ENCODE measurements at places on chromosomes 11 and 22.

DNA sequence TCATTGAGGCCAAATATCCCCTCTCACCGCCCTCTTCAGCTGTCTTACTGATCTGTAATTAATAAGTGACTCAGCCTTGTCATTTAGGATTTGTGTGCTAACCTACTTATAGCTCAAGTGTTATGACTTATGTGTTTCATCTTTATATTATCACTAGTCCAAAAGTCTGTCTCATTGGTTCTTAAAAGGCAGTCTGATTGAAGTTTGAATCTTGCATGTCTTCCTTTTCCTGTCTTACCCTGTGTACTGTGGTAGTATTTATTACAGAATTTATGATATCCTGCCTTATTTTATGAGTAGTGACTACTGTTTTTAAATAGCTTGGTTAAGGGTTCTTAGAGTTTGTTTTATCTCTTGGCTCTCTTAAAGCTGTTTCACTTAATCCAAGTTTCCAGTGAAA is 6.3 kb downstream of the DEPDC7 start:
- no peak for DNase-seq

DNA sequence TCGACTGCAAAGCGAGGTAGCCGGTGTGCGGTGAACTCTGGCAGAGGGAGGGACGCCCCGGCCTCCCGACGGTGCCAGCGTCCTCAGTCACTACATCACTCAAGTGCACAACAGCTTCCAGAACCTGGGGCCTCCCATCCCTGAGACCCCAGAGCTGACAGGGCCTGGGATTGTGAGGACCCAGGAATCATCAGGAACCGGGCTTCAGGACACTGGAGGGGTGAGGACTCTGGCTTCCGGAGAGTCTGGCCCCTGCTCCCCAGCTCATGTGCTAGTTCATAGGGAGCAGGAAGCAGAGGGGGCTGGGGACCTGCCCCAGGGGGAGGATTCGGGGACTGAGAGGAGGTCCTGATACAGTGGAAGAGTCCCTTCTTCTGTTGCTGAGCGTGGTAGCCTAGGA is 4.6 kb downstream of the ART5 start:
- no peak for DNase-seq

GRCh38 chr11:76747153-76747914 is 35.8 kb upstream of the TSKU start:
- no peak for DNase-seq

DNA sequence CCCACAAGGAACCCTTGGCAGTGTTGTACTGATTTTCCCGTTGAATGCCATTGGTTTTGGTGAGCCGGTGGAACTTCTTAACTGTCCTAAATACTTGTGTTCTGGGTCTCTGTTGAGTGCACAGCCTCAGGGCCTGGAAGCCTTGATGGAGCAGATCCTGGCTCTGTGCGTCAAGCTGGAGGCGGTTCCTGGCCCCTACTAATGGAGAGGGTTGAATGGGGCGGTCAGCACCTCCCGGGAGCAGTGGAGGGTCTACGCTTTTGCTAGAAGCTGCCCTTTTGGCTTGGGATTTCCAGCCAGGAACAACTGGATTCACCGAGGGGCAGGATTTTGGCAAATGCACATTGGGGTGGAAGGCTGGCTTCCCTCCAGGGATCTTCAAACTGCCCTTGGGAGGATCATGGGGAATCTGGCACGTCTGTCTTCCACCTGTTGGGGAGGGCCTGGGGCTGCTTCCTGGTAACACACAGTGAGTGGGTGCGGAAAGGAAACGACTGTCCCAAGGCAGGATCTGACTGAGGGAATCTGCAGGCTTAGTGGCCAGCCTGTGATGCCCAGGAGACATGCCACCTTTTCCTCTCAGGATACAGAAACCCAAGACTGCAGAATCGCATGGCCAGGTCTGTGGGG is 6.9 kb upstream of the OSBPL5 start:
- no peak for DNase-seq

DNA sequence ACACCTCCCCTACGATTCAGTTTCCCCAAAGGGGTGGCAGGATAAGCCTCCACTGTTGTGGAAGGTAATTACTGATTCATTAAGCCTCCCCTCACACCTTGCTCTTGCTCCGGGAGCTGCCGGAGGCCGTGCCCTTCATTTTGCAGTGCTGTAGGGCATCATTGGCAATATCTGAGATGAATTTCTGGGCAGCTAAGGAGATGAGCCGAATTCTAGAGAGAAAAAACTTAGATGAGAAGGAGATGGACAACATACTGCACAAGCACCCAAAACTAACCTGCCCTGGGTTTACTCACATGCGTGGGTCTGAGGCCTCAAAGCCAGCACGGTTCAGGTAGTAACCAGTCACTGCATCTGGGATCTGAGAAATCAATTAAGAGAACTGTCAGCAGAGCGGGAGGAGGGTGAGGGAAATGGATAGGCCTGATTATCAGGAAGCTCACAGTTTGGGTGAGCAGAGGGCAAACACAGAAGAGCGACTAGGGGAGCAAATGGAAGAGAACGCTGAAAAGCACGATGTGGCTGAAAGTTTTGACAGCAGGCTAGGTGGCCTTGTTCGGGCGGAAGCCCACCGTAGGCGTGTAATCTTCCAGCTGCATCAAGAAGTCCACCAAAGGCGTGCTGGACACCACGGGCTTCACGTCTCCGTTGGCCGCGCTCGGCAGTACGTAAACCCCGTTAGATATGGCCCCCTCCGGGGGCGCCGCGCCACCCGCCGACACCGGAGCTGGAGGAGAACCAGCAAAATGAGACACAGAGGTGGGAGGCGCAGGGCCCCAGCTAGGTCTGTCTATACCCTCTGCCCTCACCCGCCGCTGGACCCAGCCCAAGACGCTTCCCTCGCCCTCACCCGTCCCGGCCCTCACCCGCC is 689 bp downstream of the TAF10 start:
- DNase-seq, result no peak

GRCh38 chr11:8100605-8101004 is 19.6 kb downstream of the TUB start:
- DNase-seq, result no peak

DNA sequence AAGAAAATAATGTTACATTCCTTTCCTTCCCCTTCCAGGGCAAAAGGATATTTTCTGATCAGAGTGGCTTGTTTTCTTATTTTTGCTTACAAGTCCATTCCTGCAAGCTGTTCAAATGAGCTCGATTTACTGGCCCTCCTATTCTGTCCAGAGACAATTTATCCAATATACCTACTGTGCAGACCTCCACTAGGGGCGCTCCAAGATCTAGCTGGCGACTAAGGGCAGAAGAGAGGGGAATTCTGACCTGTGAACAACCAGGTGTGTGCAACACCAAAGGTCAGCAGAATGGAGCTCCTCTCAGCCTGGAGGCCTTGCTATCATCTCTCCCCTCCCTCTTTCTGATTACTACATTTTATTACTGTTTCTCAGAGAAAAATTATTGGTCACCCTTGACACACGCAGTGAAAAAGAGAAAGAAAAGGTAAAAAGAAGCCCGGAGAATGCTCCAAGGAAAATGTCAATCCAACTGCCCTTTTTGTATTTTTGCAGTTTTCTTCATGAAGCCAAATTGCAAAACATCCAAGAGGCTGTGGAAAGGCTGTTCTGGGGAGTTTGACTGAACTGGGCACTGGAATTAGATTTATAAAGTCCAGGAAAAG is 3.2 kb downstream of the SEZ6L start:
- no peak for DNase-seq

DNA sequence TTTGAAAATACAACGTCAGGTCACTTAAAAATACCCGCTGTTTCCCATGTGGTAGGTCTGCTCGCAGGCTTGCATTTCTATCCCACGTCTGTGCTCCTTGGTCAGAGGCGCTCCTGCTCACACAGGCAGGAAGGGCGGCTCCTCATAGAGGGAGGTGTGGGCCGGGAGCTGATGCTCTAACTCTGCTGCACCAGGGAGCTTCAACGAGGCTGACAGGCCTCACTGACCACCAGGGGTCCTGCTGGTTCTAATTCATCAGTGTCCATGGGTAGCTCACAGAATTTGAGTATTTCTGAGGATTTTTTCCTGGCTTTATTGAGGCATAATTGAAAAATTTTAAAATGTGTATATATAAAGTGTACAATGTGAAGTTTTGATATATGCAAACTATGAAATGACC is 68.5 kb downstream of the PIWIL3 start:
- no peak for DNase-seq

DNA sequence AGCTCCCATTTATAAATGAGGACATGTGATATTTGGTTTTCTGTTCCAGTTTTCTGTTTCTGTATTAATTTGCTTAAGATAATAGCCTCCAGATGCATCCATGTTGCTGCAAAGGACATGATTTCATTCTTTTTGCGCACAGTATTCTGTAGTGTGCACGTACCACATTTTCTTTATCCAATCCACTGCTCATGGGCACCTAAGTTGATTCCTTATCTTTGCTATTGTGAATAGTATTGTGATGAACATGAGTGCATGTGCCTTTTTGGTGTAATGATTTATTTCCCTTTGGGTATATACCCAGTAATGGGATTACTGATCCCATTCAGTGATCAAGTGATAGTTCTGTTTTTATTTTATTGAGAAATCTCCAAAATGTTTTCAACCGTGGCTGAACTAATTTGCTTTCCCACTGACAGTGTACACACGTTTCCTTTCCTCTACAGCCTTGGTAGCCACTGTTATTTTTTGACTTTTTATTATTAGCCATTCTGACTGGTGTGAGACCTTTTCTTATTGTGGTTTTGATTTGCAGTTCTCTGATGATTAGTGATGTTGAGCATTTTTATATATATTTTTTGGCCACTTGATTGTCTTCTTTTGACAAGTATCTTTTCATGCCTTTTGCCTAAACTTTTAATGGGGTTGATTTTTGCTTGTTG is 226.0 kb upstream of the ANO3 start:
- DNase-seq, result no peak

GRCh38 chr11:123145220-123145619 is 49.8 kb downstream of the CLMP start:
- DNase-seq, result no peak

- no peak for DNase-seq
These were observed 101.4 kb downstream of the GALNT18 start for GRCh38 chr11:11520231-11521015.

DNA sequence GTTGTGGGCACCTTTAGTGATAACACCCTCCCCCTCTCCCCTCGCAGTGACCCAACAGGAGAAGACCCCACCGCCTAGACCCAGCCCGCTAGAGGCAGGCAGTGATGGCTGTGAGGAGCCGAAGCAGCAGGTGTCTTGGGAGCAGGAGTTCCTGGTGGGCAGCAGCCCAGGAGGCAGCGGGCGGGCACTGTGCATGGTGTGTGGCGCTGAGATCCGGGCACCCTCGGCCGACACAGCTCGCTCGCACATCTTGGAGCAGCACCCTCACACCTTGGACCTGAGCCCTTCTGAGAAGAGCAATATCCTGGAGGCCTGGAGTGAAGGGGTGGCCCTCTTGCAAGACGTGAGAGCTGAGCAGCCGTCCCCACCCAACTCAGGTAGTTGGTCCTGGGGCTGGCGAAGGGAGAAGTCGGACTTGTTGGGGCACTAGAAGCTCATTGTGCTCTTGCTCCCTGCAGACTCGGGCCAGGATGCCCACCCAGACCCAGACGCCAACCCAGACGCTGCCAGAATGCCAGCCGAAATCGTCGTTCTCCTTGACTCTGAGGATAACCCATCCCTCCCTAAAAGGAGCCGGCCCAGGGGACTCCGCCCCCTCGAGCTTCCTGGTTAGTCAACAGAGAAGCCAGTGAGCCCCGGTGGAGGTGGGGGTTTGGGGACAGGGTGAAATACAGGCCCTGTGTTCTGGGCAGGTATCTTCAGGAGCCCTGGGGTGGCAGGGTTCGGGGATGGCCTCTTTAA is 4.7 kb downstream of the SPINDOC start:
- no peak for DNase-seq

- no peak for DNase-seq
These were observed 100.9 kb downstream of the FAM76B start for GRCh38 chr11:95688501-95689222.

DNA sequence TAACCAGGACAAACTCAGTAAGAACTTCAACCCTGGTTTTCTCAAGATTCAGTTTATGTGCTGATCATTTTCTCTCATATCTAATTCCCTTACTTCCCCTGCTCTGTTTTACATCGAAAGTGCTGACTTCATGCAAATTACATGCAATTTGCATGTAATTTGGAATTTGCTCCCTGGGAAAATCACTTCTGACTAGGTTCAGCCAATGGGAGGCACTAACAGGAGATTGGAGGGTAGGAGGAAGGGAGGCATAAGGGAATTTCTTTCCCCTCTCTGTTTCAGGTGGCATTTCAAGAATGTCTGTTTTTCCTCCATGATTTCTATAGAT is 363.3 kb upstream of the CCDC90B start:
- no peak for DNase-seq

DNA sequence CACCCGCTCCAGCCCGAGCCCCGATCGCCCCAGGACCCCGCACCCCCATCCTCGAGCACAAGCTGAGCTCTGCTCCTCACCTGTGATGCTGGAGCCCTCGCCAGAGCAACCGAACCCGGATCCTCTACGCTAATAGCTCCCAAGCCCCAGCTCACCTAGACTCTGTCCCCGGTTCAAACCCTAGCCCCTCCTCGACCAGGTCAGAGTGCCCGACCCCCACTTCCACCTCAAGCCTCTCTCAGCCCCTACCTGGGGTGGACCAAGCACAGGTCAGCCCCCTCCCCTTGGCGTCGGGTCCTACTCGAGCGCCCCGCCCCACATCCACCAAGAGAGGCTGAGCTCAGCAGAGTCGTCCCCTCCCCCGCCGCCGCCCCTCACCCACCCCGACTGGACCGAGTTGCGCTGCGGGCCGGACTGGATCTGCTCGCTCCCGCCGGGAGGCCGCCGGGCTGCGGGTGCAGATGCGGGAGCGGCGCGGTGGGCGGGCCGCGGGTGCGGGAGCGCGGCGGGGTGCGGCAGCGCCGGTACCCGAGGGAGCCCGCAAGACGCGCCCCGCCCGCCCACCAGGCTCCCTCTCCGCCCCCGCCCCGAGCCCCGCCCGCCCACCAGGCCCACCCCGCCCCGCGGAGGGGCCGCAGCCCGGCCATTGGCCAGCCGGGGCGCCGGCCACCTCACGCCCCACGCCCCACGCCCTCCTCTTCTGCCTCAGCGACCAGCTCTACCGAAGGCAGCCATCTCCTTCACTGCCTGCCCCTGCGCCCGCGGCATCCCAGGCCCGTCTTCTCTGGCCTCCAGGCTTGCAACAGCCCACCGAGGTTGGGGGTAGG is 577 bp upstream of the DKK3 start:
- DNase-seq, result no peak

DNA sequence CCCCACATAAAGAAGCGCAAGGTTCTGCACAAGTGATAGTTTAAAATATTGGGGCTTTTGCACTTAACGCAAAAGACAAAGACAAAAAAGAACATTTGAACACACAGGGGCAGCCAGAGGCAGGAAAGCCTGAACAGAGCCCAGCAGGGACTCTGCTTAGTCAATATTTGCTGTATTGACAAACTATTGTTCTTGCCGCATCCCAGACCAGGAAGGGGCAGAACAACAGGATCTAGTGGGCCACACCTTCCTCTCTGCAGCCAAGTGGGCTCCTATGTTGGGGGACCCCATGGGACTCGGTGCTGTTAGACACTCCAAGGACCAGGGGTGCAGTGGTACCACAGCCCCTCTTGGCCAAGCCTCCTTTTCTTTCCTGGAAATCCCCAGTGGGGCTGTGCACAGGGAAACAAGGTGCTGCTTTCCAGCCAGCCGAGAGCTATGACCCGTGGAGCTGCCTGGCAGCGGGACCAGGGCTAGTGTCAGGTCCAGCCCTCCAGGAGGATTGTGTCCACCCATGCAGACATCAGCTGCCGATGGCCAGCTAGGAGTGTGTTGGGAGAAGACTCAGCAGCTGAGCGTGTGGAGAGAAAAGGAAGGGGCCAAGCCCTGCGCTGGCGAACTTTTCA is 43.3 kb upstream of the ANO1 start:
- DNase-seq, result no peak

Measured in foreskin melanocyte (primary cell).